ENCODE measurements at places on chromosomes 7 and 10.

- no peak for DNase-seq
Observed at GRCh38 chr10:71299071-71299785, 19.8 kb upstream of the SLC29A3 start.

DNA sequence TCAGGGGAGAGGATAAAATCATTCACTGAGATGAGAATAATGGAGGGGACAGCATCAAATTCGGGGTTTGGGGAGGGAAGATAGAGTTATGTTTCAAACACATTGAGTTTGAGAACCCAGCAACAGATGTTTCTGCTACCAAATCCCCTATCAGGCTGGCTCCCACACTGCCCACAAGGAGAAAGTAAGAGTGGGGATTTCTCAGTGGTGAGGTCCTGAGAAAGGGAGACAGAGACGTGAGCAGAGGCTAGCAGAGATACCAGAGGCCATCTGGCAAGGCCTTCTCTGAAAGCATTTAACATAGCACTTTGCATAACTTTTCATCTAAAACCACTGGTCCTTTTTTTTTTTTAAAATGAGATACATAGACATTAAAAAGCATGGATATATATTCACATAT, 7.8 kb upstream of the SLF2 start:
- no peak for DNase-seq

- no peak for DNase-seq
Observed at GRCh38 chr7:156111-157007, 36.0 kb upstream of the FAM20C start.

DNA sequence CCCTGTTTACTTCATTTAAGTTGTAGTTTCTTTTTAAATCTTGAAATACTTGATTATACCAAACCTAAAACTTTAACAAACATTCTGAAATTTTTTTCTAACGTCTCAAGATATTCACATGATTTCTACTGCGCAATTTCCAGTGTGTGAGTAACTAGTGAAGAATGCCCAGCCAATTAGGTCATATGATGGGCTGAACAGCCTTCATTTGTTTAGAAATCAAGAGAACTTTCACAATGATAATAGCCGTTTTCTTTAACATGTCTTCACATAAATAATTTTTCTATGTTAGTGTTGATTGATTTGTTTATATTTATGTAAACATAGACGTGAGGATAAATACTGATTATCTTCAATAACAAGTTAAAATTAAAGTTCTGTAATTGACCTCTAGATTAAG, 21.8 kb downstream of the STAM start:
- DNase-seq, result no peak

DNA sequence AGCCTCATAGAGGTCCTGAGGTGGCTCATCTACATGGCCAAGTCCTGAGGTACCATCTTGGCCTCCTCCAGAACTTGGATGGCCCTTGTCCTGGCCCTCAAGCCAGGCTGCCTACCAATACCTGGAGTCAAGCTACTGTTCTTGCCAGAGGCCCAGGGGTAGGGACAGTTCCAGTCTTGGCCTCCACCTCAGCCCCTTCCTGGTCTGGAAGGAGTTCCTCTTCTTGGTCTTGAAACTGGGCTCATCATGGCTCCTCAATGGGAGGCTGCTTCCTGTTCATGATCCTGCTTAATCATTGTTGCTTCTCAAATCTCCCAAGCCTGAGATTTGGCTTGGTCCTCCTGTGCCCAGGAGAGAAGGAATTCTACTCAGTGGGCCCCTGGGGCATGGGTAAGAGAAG, 3.9 kb downstream of the HPS6 start:
- DNase-seq, result no peak

Measured in germinal center (tissue), 1 donor.